ENCODE measurements at places on chromosomes 2 and 18. TPM values are rescaled to one million over a fixed set of nuclear protein-coding genes. Genes with fewer than 3 reads are reported as not detected.

The C2orf66 gene
- polyA plus RNA-seq: not detected

The M1AP gene
- polyA plus RNA-seq: not detected

The CERS6 gene
- polyA plus RNA-seq: 5.1 TPM

The INHA gene
- polyA plus RNA-seq: not detected

The AGXT gene
- not detected for polyA plus RNA-seq

The DLGAP1 gene
- polyA plus RNA-seq: 0.24 TPM

The FEV gene
- polyA plus RNA-seq: not detected

The FBLN7 gene
- polyA plus RNA-seq: 29.3 TPM

The HMSD gene
- not detected for polyA plus RNA-seq

The TSPYL6 gene
- polyA plus RNA-seq: not detected

The HOXD9 gene
- not detected for polyA plus RNA-seq

The SERPINB7 gene
- polyA plus RNA-seq: not detected

The VIT gene
- not detected for polyA plus RNA-seq

The FZD7 gene
- not detected for polyA plus RNA-seq

The EPB41L3 gene
- polyA plus RNA-seq: 0.89 TPM

The FRZB gene
- 0.43 TPM for polyA plus RNA-seq

The CCDC138 gene
- 4.9 TPM for polyA plus RNA-seq

The GRHL1 gene
- 0.33 TPM for polyA plus RNA-seq

The UGT1A10 gene
- polyA plus RNA-seq: not detected

The EGR4 gene
- not detected for polyA plus RNA-seq

The B4GALT6 gene
- polyA plus RNA-seq: not detected

The SAG gene
- not detected for polyA plus RNA-seq

The TSN gene
- 122 TPM for polyA plus RNA-seq

The ASB18 gene
- polyA plus RNA-seq: not detected

The SLC19A3 gene
- not detected for polyA plus RNA-seq

The ACTR1B gene
- 12.0 TPM for polyA plus RNA-seq

The ARHGAP25 gene
- 37.1 TPM for polyA plus RNA-seq

The DAPL1 gene
- polyA plus RNA-seq: not detected

The SLC35G4 gene
- polyA plus RNA-seq: not detected

The UGT1A3 gene
- not detected for polyA plus RNA-seq

The APOB gene
- polyA plus RNA-seq: not detected

The SRD5A2 gene
- not detected for polyA plus RNA-seq

The NEMP2 gene
- 10.9 TPM for polyA plus RNA-seq

The CRYGD gene
- not detected for polyA plus RNA-seq

The FBXO36 gene
- polyA plus RNA-seq: 2.2 TPM

The SLC9A2 gene
- not detected for polyA plus RNA-seq

The NGEF gene
- polyA plus RNA-seq: not detected

The GPBAR1 gene
- polyA plus RNA-seq: 0.32 TPM

The CYS1 gene
- polyA plus RNA-seq: not detected

The NAT8 gene
- not detected for polyA plus RNA-seq

The CDK15 gene
- not detected for polyA plus RNA-seq

The PID1 gene
- not detected for polyA plus RNA-seq

The CNTNAP5 gene
- not detected for polyA plus RNA-seq

The MATN3 gene
- not detected for polyA plus RNA-seq

The AQP12B gene
- not detected for polyA plus RNA-seq

The TTLL4 gene
- 5.3 TPM for polyA plus RNA-seq

The TMEM37 gene
- polyA plus RNA-seq: not detected

The FOXD4L1 gene
- not detected for polyA plus RNA-seq

The ALPI gene
- not detected for polyA plus RNA-seq

The TAF4B gene
- 4.9 TPM for polyA plus RNA-seq

The SH2D6 gene
- not detected for polyA plus RNA-seq
